Stimulated activated CD4-positive, alpha-beta T cell treated with anti-CD3 and anti-CD28 coated beads, TNF-alpha, amount 100 ng/mL, for 1 hour (primary cell): ENCODE measurements at places on chromosomes 5 and 9.
A peak's percentile ranks its signal among the peaks of the same experiment; 100 is the strongest.

- DNase-seq = no peak
Measured at GRCh38 chr9:1535051-1535450, 480.1 kb upstream of the SMARCA2 start.

- DNase-seq = no peak
Measured at GRCh38 chr9:128033609-128034008, 33.5 kb downstream of the NAIF1 start.

- no peak for DNase-seq
Measured at GRCh38 chr5:80577707-80578106, 7.6 kb upstream of the ANKRD34B start.

DNA sequence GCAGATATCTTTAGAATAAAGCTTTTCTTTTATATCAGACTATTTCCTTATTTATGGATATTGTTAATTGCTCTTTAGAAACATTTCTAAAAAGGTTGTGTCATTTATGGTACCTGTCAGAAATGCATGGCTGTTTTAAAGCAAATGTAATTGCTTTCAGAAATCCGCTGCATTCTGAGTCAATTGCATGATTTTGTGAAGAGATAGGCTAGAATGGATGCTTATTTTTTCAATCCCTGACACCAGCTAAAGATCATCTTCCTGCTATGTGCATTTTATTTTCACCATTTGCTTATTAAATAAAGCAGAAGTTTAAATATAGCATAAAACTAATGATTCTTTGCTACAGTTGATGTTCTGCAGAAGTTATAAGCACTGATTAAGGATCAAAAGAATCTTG lies 170.2 kb upstream of the C9orf72 start:
- DNase-seq = no peak

DNA sequence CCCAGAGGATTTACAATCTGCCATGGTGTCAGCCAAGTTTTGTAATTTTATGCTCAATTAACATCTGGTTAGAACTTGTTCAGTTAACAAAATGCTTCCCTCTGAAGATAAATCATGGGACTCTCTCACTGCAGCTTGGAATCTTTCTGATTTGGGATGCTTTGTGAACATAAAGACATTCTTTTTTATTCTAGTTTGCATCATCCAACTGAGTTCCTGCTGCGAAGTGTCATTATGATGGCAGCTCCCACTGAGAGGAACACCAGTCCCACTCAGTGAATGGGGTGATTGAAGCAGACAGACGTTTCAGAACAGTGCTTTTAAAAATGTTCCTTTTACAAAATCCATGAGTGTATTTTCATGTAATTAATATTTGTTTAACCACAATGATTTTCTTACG lies 863.8 kb downstream of the TLE4 start:
- DNase-seq = no peak

GRCh38 chr5:141338538-141339306 lies at the start of gene PCDHGA2:
Gene PCDHGA2, plus strand, starts transcription at chr5:141338760.
- DNase-seq = no peak

GRCh38 chr5:110055302-110055701 lies 365.6 kb downstream of the MAN2A1 start:
- DNase-seq = no peak

- no peak for DNase-seq
Measured at GRCh38 chr5:34599471-34600117, 56.5 kb upstream of the RAI14 start.

- peak; percentile 21 for DNase-seq
Measured at GRCh38 chr5:57175551-57176309, 1.9 kb downstream of the GPBP1 start.

GRCh38 chr5:98179791-98180755 lies 593.4 kb upstream of the RGMB start:
- no peak for DNase-seq

DNA sequence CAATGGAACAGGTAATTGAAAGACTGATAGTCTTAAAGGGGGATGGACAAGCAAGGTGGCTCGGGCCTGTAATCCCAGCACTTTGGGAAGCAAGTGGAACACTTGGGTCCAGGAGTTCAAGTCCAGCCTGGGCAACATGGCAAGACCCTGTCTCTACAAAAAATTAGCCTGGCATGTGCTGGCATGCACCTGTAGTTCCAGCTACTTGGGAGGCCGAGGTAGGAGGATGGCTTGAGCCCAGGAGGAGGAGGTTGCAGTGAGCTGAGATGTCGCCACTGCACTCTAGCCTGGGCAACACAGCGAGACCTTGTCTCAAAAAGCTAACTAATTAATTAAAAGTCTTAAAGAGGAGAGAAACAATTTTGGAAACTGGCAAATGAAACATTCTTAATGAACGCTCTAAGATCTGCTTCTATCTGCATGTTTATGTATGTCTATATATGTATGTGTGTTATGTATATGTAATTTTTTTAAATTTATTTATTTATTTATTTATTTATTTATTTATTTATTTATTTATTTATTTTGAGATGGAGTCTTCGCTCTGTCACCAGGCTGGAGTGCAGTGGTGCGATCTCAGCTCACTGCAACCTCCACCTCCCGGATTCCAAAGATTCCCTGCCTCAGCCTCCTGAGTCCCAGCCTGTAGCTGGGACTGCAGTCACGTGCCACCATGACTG lies 80.6 kb downstream of the SFXN1 start:
- DNase-seq = no peak

DNA sequence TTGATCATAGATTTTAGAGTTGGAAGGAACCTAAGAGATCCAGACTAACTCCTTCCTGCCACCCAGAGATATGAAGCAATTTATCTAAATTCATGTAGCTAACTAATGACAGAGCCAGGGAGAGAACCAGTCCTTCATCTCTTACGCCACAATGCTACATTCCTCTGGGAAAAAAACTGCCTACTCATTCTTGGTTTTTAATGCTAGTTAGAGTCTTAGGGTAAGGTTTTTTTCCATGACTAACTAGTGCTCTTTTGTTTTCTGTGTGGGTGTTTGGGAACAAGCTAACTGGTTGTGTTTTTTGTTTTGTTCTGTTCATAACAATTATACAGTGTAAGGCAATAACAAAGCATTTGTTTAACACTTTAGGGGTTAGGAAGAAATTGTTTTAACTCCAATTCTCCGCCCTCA lies 52.4 kb downstream of the SLC44A1 start:
- DNase-seq = no peak

GRCh38 chr9:36074870-36075532 lies 38.3 kb downstream of the RECK start:
- DNase-seq = no peak

- DNase-seq = no peak
Measured at GRCh38 chr9:20929276-20929675, 102.2 kb downstream of the HACD4 start.

DNA sequence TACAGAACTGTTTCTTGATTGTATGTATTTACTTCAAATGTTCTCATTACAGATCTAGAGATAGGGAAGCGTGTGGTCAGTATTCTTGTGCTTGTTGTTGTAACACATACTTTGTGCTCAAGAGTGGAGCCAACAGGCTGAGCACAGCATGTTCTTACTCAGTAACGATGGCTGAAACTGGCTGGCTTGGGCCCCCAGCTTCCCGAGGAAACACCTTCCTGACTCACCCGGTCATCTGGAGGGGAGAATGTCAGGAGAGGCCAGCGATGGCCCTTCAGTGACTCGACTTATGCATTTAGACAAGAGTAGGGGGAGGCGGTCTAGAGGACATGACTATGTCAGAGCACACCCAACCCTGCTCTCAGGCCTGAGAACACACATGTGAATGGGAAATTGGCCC lies 25.6 kb downstream of the ZNF474 start:
- DNase-seq = no peak

GRCh38 chr9:93949694-93950449 lies 5.3 kb downstream of the BARX1 start:
- DNase-seq = no peak

GRCh38 chr9:18666348-18666747 lies 192.4 kb downstream of the ADAMTSL1 start:
- no peak for DNase-seq

DNA sequence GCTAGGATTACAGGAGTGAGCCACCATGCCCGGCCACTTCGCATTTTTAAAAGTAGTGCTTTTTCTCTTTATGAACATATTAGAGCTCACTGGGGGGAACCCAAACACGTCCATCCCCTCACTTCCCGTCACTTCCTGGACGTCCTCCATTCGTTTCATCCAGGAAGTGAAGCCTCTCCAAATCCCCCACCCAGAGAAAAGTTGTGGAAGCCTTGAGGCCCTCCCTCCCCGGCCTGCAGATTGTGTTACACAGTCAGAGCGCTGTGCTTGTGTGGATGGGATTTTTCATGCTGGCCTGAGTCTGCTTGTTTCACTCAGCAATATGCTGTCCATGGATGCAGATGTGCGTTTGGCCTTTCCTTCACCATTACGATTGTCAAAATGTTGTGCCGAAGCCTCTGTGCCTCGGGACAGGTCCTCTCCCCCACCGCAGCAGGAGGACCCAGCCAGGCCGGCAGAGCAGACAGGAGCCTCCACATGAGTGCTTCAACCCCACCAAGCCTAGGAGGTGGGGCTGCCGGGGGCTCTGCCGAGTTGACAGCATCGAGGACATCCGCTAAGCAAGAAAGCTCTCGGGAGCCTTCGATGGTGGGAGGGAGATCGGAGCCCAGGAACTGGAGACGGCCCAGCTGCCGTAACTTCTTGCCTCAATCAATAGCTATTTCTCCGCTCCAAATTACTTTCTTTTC lies 121.6 kb upstream of the PPP1R26 start:
- no peak for DNase-seq

DNA sequence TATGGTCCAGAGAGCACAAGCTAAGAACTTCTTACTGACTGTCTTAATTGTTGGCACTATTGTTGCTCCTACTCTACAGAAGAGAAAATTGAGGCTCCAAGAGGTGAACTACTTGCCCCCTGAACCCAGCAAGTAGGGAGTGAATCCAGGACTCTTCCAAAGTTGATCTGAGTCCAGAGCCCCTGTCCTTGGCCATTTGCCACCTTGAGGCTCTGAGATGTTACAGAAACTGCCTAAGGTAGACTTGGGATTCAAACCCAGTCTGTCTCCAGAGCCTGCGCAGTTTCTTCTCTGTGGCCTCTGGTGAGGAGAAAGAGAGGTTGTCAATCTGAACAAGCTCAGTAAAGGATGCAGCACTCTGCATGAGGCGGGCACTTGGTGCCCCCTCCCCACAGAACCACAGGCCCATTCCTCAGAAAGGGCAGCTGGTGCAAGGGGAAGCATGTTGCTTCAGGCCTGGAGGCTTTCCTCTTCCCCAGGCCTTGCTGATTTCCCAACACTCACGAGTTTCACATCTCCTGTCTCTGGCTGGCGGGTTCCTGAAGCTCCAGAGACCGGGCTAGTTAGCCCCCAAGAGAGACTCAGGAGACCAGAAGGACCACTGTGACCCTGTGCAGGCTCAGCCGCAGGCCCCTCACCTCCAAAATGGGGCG lies 2.9 kb upstream of the LCP2 start:
- no peak for DNase-seq

- no peak for DNase-seq
Measured at GRCh38 chr5:167284222-167284890, 1007.1 kb upstream of the WWC1 start.

DNA sequence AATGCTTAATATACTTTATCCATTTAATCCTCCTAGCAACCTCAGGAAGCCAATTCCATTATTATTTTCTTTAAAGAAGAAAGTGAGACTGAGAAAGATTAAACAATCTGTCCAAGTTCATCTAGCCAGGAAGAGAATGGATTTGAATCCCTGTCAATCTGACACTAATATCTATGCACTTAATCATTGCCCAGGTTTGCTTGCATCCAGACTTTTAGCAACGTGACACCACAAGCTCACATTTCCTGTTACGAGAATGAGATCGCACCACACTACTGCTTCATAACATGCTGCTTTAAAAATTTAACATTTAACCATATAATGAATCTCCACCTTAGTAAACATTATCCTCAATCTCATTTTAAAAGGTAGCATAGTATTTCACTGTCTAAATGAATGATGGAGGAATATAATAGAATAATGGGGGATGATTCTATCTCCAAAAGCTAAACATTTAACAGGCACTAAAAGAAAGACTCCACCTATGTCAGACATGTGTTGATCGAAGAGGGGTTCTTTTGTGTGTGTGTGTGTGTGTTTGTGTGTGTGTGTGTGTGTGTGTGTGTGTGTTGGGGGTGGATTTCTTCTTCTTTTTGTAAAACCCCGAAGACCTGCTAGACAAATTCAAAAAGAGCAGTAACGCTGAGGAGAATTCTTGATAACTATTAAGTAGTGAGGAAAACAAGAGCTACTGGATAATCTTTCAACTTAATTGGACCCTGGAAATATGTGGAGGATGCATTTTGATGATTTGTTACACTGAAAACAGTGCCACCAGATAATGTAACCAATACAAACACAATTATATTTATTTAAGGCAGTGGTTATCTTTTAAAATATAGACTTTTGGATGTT lies 138.7 kb upstream of the NR3C1 start:
- no peak for DNase-seq

- DNase-seq = no peak
Measured at GRCh38 chr5:53151713-53152458, 42.3 kb upstream of the MOCS2 start.

- no peak for DNase-seq
Measured at GRCh38 chr5:154138701-154139100, 51.8 kb upstream of the GALNT10 start.

DNA sequence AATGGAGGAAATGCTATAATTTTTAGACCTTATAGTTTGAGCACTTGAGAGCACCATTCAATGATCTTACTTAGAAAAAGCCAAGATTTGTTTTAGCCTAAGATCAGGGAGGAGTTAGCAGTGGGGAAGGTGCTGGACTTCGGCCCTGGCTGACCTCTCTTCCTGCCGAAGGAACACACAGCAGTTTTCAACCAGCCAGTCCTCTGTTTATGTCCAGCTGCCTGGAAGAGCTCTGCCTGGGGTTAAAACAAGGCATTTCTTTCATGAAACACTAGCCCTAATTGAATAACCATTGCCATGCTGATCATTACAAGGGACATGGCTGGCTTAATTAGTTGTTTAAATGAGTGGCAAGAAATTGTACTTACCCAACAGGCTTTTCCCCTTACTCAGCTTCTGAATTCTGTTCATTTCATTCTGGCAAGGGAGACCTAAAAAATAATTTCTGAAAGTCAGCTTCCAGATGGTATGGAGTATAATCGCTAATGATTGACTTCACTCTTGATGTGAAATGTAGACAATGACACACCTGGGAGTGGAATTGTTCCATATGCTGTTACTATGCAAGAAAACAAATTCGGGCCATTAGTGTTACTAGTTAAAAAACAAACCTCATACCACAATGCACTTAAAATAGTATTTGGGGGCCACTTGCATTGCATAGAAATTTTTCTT lies 514.2 kb downstream of the SPOCK1 start:
- DNase-seq = no peak

DNA sequence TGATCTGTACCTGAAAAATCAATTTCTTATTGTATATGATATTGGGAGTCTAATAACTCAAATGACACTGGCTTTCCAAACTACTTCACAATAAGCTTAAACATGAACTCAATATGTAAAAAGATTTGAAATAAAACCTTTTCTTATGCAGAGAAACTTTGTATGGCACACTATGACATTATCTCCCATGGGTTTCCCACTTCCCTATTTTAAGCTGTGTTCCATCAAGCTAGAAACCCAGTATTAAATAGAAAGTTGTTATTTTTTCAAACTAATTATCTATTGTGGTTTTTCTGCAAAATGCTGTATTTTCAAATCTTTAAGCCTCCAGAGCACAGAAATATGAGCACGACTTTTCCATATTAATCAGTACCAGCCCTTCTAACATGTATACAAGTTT lies 174.7 kb downstream of the NFIB start:
- DNase-seq = no peak

GRCh38 chr5:61783481-61783880 lies 451.4 kb downstream of the ZSWIM6 start:
- DNase-seq = no peak
